ENCODE measurements at places on chromosomes 5 and 9.
A peak's percentile ranks its signal among the peaks of the same experiment; 100 is the strongest.

DNA sequence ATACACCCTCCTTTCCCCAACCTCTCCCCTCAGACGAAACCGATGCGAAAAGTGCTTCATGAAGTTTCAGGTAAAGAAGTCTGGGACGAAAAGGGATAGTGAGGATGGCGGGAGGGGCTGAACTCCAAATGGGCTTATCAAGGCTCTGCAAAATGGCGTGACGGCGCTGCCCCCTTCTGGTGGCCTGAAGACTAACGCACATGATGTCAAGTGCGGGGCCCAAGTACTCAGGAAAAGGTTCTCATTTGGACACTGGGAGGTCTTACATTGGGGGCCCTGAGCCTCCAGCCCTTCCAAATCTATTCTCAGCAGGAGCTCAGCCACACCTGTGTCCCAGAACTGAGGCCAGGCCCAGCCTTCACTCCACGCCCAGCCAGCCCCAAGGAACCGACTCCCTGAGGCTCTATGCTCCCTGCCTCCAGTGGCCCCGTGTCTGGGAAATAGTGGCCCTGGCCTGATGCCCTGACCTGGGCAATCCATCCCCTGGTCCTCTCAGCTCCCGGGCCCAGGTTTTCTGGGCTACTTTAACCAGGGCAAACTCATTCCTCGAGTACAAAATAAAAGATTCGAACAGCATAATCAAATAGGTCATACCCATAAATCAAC, 119.9 kb downstream of the KCNIP1 start:
- no peak for DNase-seq

DNA sequence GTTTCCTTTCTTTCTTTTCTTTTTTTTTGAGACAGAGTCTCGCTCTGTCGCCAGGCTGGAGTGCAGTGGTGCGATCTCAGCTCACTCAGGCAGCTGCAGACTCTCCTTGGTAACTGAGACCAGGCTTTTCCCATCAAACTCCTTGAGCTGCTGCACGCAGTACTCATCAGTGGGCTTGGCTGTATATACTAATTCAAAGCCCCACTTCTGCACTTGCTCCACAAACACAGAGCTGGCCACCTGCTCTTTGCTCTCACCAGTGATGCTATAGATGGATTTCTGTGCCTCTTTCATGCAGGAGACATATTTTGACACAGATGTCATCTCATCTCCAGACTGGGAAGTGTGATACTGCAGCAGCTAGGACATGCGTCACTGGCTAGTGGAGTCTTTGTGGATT, 252.7 kb downstream of the AP3B1 start:
- peak; percentile 57 for DNase-seq

- DNase-seq = no peak
Observed at GRCh38 chr5:16867577-16867953, 68.5 kb downstream of the MYO10 start.

DNA sequence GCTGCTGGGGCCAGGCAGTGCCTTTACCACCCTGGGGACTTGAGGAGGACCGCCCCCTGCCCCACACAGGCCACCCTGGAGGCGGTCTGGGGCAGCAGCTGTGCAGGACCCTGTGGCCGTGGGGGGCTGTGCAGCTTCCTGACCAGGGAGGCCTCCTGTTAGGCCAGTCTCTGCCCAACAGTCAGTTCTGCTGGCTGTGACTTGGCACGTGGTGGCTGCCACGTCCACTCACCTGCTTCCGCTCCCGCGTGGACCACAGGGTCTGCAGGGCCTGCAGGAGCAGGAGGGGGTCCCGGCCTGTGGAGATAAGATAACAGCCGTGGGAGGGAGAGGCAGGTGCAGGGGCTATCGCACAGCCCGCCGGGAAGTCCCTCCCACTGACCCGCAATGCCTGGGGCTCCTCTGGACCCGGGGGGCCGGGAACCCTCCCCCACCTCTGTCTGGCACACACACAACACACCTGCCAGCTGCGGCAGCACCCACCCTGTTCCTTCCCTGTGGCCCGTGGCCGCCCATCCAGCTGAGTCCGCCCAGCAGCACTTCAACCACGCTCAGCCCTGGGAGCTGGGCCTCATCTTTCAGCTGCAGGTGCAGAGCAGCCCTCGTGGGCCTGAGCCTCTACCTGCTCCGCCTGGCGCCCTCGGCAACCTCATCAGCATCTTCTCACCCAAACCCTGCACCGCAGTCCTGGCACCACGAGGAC, 39.7 kb downstream of the EXD3 start:
- no peak for DNase-seq

DNA sequence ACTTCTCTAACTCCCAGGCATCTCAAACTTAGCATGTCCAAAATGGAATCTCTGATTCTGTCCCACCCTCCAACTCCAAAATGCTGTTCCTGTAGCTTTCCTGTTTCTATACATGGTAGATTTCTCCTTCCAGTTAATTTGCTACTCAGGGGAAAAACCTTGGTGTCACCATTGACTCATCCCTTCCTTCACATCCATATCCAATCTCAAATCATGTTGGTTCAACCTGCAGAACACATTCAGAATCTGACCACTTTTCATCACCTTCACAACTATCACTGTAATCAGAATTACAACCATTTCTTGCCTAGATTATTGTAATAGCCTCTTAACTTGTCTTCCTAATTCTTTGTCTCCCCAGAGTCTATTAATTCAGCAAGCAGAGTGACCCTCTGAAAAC, 10.8 kb downstream of the RIOK2 start:
- no peak for DNase-seq

DNA sequence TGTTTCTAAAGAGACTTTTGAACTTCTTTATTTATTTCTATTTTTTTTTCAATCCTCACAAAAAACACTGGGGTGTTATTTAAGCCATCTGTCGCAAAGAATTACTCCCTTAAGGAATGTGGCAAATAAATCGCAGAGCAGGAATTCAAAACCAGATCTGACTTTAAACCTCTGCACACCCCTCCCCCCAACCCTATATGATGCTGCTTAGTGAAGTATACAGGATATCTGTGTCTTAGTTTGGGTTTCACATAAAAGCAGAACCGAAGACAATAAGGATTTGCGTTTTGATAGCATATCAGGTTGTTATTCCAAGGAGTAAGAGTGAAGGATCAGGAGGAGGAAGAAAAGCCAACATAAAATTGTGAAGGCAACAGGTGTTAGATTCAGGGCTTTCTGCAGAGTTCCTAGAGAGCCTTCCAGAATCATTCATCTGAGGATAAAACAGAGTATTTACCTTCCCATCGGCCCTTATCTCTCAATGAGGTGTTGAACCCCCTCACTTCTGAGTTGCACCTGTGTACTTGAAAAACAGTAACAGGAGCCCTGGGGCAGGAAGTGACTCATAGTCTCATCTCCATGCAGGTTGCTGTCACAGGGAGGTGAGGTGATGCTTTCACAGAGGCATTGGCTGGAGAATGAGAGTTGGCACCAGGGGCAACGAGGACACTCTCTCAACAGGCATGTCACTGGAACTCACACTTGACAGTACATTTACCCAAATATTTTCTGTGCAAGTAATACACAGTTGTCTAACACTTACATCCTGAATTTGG, 33.5 kb upstream of the DMRT3 start:
- no peak for DNase-seq

DNA sequence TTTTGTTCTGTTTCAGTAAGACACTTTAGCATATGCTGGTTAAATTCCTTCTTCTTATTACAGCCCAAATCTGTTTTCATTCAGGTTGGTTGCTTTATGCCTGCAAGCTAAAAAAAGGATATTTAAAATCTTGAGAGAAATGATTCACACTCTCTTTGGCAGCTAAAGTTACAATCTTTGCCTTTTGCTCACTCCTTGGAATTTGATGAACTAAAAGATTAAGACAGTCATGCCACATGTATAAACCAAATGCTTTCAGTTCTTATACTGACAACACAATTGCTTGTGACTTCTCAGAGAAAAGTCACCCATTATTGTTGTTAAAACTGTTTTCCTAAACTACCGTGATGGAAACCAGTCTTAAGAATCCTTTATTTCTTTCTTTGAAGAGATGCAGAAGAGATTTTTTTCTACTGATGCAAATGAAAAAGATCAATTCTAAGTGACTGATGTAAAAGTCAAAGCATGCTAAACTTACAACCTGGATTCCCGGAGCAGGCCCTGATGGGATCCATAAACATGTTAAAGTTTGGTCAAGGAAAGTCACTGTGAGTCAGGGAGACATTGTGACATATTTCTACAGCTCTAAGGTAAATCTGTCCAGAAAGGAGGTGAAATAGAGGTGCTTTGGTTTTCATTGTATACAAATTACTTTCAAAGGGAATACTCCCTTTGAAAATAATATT, 144.2 kb upstream of the CDH10 start:
- DNase-seq = no peak

DNA sequence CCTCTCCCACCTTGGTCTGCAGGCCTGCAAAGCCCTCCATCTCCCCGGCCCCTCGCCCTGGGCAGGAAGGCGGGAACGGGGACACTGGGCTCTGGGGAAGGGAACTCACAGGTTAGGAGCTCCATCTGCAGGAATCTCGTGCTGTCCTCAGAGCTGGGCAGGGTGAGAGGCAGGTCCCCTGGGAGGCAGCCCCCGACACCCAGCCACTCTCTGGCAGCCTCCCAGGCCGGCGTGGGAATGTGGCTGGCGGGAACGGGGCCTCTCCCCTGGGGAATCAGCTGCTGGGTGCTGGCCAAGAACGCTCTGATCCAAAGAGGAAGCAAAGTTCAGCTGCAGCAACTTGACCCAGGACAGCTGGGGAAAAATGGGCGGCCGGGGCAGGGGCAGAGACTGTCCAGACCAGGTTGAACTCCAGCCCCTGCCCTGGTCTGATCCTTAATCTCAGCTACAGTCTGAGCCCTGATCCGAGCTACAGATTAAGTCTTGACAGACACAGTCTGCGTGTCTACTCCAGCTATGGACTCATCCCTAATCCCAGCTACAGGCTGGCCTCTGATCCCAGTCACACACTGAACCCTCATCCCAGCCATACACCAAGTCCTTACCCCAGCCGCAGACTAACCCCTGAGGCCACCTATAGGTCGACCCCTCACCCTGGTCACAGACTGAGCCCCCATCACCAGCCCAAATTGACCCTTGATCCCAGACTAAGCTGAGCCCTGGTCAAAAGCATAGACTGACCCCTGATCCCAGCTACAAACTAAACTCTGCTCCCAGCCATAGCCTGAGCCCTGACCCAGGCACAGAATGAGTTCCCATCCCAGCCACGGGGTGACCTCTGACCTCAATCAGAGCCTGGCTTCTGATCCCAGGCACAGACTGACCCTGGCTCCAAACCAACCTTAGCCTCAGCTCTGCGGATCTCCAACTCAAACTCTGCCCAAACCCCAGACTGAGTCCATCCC, 37.3 kb upstream of the EGFL7 start:
- no peak for DNase-seq

- DNase-seq = no peak
Observed at GRCh38 chr5:107274571-107274970, 396.2 kb downstream of the EFNA5 start.

GRCh38 chr5:158739951-158740757, 359.6 kb downstream of the EBF1 start:
- no peak for DNase-seq

DNA sequence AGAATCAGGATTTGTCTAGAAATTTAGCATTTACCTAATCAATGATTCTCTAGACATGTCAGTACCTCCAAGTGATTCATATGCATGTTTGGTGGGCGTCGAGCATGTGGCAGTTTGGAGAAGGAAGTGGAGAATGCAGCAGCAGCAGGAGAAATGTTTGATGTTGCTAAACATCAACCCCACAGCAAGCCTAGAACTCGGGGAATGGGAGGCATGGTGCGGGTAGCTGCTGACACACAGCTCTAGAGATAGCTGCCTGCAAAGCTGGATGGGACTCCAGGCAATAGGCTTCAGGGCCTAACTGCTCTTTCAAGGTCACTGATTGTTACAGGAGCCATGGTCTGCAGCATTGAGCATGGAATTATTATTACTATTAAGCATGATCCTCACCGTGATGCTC, 137.3 kb downstream of the DOCK8 start:
- no peak for DNase-seq

Measured in NCI-H524 treated with DMSO at 0.1 percent for 48 hours (cell line).